ENCODE measurements at places on chromosomes 1 and 21.

DNA sequence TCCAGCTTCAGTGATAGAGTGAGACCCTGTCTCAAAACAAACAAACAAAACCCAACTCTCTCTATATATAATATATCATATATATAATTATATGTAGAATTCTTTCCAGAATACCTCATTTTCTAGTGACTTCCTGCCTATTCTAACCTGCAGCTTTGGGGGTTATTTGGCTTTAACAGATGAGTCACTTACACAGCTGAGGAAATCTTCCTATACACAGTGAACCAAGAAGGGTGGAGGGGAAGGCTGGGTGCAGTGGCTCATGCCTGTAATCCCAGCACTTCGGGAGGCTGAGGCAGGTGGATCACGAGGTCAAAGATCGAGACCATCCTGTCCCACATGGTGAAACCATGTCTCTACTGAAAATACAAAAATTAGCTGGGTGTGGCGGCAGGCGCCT, 9.2 kb downstream of the RAB29 start:
- DNase-seq = no peak

DNA sequence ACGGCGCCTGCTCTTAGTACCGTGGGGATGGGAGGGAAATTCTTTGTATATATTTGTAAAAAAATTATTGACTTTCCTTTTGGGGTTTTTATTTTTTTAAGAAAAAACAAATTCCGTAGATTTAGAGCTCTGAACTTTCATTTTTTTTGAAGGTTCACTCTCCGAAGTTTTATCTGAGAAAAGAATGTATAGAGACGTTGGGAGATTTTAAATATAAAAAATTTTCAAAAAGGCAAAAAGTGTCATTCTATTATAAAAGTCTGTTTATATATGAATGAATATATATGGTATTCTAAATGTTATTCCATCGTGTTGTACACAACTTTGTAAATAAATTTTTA, 2.4 kb downstream of the FOXD3 start:
- DNase-seq = no peak

DNA sequence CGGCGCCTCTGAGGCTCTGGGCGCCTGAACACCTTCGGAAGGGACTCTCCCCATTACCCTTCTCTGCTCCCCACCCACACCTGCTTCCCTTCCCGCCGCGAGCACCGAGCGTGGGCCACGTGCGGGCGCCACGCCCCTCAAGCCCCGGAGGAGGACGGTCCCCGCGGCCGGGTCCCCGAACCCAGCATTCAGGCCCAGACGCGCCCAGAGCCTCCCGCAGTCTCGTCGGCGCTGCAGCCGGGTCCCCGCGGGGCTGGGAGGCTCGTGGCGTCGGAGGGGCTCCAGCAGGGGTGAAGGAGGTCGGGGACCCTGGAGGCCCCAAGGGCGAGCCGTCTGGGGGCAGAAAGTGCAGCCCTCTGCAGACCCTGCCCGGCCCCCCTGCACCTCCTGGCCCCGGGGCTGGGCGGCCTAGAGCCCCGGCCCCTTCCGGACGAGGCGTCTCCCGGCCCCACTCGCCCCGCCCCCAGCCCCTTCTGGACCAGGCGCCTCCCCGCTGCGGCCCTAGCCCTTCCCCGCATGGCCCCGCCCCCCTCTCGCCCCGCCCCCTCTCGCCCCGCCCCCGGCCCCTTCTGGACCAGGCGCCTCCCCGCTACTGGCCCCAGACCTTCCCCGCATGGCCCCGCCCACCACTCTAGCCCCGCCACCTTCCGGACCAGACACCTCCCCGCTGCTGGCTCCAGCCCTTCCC, 378 bp upstream of the SMIM1 start:
- peak; percentile 93 for DNase-seq

- DNase-seq = no peak
Observed at GRCh38 chr1:247822060-247822459, 1.9 kb downstream of the OR14A16 start.

DNA sequence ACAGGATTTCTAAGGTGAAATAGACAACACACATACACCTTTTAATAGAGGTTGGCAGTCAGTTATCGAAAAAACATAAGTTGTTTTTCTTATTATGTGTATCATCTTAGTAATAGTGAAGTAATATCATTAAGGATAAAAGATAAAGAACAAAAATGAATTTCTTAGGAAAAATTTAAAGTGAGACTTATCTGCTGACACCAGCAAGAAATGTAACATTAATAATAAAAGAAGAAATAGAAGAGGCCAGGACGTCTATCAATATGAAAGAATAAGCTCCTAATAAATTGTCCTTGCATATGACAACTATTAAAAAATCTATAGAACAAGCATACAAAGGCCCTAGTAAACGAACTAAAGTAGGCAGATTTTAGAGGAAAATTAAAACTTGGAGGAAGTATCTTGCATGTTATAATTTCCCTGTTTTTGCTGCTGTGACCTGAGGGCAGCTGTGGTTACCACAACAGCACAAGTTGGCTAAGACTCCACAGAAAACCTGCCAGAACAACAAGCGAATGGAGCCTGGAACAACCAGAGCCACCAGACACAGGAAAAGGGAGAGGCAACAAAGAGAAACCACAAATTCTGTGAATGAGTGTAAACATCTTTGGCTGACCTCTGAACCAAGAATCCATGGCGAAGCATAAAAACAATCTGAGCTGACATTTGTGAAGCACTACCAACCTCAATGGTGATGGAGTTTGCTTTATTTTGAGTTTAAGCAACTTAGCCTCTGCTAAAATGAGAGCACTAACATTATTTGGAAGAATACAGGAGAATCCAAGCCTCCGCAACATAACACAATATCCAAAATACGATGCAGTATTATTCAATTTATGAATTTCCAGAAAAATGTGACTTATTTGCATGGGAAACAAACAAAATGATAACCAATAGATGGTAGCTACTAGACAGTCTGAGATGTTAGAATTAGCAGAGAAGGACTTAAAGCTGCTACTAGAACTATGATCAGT, 207.5 kb downstream of the KCNT2 start:
- DNase-seq = no peak

- DNase-seq = no peak
Observed at GRCh38 chr1:87916965-87917364, 588.3 kb downstream of the LMO4 start.

DNA sequence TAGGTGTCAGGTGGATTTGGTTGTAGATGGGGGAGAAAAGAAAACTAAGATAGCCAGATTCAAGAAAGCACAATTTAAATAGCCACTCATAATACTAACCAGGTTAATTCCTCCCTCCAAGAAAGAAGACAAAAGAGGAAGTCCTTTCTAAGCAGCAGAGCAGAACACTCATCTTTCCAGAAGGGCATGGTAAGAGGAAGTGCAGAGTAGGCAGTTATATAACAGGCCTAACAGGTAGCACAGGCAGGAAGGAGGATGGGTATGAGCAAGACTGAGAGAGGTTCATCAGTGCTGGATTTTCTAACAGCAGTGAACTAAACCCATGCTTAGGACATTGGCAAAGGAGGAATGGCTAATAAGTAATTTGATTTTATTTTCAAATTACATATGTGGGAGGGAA, 517.5 kb downstream of the PLPP3 start:
- DNase-seq = peak; percentile 49

- DNase-seq = no peak
Observed at GRCh38 chr1:184827600-184828368, 73.1 kb upstream of the EDEM3 start.

- no peak for DNase-seq
Observed at GRCh38 chr1:103371234-103371633, 154.3 kb upstream of the RNPC3 start.

GRCh38 chr1:32335535-32335789, 571 bp downstream of the MARCKSL1 start:
- no peak for DNase-seq

- no peak for DNase-seq
Observed at GRCh38 chr1:52059321-52059720, 3.2 kb downstream of the BTF3L4 start.

DNA sequence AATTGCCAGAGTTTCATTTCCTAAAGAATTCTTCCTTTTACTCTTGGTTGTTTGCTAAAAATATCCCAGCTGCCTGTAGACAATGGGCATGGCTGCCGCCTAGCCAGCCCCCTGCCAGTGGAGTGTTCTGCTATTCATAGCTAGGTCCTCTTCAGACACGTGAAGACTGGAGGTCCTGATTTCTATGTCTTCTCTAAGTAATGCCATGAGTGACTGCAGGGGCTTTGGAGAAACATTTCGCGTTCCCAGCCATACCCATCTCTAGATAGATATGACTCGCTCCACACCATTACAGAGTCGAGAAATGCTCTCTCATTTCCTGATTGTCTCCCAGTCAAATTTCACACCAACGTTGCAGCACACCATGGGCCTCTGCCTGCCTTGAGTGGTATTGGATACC, 99.5 kb upstream of the BACE2 start:
- DNase-seq = no peak

DNA sequence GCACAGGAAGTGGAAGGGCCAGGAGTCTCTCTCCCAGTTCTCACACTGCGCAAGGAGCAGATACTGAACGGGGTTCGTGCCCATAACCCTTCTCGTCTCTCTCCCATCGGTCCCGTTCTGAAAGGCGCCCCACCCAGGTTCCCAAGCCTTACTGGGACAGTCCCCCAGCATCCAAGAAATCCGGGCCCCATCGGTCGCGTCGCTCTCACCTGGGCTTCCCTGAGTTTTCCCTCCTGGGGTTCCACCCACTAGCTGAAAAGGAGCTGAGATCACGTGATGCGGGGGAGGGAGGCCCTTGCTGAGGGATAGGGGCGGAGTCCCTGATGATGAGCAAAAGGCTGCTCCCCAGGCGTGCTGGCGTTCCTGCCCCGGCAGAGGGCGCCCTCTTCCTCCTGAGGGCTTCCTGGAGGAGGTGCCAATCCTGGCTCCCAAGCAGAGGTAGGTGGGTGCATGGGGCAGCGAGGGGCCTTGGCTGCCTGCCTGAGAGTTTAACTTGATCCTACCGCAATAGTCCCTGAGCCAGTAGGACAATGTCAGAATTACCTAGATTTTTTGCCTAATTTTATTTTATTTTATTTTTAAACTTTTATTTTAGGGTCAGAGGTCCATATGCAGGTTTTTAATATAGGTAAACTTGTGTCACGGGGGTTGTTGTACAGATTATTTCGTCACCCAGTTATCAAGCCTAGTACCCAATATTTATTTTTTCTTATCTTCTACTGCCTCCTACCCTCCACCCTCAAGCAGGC, at the start of gene SPOCD1:
TSS of gene SPOCD1 (minus strand) at position 271 of the 749 bp plus-strand sequence. CDS start 689 bp downstream, outside the sequence.
- DNase-seq = peak; percentile 91

DNA sequence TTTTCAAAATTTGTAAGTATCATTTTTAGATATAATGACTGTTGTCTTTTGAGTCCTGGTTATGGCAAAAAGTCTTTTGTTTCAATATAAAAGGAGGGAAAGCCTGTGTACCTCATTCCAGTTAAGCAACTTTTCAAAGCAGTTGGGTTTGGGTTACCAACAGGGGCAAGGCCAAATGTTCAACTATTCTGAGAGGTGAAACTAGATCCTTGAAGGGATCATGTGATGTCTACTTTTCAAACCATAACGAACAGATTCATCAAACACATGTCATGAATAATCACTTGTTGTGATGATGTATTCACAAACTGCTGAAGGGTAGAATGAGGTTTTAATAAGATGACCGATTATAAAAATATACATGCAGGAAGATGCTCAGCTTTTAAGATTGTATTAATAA, 171.3 kb downstream of the HHAT start:
- no peak for DNase-seq

- peak; percentile 72 for DNase-seq
Observed at GRCh38 chr1:51729824-51730301, 113.0 kb downstream of the OSBPL9 start.

DNA sequence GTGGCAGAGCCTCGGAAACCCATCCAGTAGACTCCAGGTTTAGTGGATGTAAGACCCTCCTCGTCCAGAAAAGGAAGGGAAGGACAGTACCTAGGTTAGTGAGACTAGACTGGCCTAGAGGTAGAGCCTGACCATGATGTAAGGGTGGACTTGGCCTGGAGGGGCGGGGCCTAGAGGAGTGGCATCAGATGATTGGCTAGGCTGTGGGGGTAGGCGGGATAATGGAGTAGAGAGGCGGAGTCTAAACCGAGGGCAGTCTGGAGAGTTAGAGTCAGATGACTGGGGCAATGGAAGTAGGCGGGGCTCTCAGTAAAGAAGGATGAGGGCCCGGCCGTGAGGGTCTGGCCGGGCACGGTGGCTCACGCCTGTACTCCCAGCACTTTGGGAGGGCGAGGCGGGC, 70.1 kb downstream of the EPHB2 start:
- DNase-seq = peak; percentile 43

DNA sequence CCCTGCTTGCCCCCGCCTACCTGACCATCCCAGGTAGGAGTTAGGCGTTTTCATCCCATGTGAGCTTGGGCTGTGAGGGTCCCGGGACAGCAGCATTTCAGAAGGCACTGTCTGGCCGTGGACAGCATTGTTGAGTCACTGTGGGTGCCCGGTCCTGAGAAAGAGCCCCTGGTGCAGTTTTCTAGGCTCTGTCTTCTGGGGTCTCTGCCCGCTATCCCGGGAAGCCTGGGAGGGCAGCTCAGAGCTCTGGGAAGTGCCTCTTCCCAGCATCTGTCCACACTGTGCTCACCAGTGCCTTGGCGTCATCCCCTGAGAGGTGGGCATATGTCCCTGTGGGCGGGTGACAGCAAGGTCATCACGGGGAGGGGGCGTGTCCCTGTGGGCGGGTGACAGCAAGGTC, 11.4 kb upstream of the ZNF669 start:
- no peak for DNase-seq

GRCh38 chr1:3539707-3540425, 71.4 kb downstream of the MEGF6 start:
- DNase-seq = no peak

- no peak for DNase-seq
Observed at GRCh38 chr1:206050655-206051235, 2.2 kb upstream of the RHEX start.

DNA sequence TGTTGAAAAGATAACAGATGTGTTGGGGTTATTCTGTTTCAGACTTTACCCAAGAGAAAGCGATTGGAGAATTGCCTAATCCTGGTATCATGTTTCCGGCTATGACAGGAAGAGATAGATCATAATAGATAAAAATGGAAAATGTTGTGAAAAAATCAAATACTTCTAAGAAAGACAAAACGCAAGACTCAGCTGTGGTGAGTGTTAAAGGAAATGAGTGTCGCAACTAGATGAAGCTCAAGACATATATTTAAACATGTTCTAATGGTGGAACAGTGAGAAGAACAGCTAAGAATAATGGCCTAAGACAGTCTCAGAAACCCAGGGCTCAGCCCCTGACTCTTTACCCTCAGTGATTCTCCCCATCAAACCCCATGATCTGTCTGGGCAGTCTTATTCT, 426.7 kb upstream of the RUNX1 start:
- peak; percentile 98 for DNase-seq

Measured in OCI-M1 (cell line).